ENCODE measurements at places on chromosomes 1 and 21. TPM values are rescaled to one million over a fixed set of nuclear protein-coding genes. Genes with fewer than 3 reads are reported as not detected.

The CD247 gene
- not detected for total RNA-seq

The TMEM82 gene
- total RNA-seq: not detected

The ZNF648 gene
- not detected for total RNA-seq

The DNALI1 gene
- not detected for total RNA-seq

The SLC16A4 gene
- 26.5 TPM for total RNA-seq

The DMBX1 gene
- 0.76 TPM for total RNA-seq

The CLDN17 gene
- not detected for total RNA-seq

The PRAMEF9 gene
- total RNA-seq: not detected

The NADK gene
- 33.8 TPM for total RNA-seq

The SELL gene
- 0.28 TPM for total RNA-seq

The HORMAD1 gene
- total RNA-seq: 6.7 TPM

The TEDDM1 gene
- not detected for total RNA-seq

The S1PR1 gene
- total RNA-seq: 0.08 TPM

The S100A3 gene
- 106 TPM for total RNA-seq

Data from A549 treated with CpdA at 1 μM for 4 hours (cell line).